Activated naive CD8-positive, alpha-beta T cell treated with anti-CD3 and anti-CD28 coated beads, Interleukin-2, amount 50 U/mL, for 24 hours (primary cell): ENCODE measurements at places on chromosomes 6 and 20.

DNA sequence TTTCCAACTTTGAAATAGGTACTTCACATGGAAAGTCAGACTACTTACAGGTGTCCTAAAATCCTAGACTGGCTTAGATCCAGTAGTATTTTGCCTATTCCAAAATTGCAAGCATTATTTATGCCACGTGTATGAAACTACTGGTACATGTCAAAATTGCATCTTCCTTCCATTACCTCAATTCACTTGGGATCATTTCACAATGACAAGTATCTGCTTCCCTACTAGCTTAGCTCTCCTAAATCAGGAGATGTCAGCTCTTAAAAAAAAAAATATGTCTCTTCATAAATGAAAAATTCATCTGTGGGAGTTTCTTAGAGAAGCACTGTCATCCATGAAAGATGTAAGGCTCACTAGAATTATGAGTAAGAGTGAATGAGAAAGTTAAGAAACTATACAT is 466.6 kb upstream of the MANEA start:
- no peaks in the 10 kb centered on the region for H3K4me1 ChIP-seq
- no peaks in the 10 kb centered on the region for H3K27me3 ChIP-seq
- no peak overlapping the region for H3K27ac ChIP-seq
- DNase-seq, result no peak
- no peak overlapping the region for H3K4me3 ChIP-seq

DNA sequence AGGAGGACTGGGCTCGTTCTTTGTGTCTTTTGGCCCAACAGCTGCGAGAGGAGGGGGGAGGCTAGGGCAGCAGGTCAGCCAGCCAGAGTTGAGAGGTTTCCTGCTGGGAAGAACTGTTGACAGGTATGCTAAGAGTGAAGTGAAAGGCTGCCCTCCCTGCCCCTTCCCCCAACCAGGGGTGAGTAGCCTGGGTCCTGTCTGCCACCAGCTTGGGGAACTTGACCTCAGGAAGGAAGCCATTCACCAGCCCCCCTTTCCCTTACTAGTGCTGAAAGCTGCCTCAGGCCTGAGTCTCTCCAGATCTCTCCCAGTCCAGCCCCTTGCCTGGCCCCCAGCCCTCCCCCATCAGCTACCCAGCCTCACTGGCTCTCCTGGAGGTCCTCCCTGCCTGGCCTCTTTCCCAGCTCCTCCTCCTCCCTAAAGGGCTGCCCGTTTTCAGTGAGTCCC is 20.7 kb upstream of the ZNF76 start:
- no peak overlapping the region for H3K4me3 ChIP-seq
- no peak overlapping the region for H3K27ac ChIP-seq
- no peaks in the 10 kb centered on the region for H3K27me3 ChIP-seq
- no peak for DNase-seq
- H3K36me3 ChIP-seq, result no peaks in the 10 kb centered on the region

DNA sequence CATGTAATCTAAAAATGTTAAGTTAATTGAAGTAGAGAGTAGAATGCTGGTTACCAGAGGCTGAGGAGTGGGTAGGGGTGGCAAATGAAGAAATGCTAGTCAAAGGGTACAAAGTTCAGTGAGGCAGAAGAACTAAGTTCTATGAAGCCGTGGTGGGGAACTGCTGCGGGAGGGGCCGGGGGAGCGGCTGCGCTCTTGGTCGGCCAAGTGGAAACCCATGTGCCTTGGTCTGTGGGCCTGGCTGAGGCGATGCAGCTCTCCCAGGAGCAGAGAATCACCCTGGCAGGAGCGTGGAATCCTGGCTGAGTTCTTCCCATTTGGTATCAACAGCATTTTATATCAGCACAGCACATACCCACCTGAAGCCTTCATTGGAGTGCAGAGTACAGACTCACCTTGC is 22.3 kb downstream of the TTLL2 start:
- H3K4me3 ChIP-seq, result no peak overlapping the region
- peaks cover 24% of the 10 kb centered on the region for H3K4me1 ChIP-seq
- peaks cover 25% of the 10 kb centered on the region for H3K27me3 ChIP-seq
- H3K36me3 ChIP-seq, result peaks cover 2% of the 10 kb centered on the region

DNA sequence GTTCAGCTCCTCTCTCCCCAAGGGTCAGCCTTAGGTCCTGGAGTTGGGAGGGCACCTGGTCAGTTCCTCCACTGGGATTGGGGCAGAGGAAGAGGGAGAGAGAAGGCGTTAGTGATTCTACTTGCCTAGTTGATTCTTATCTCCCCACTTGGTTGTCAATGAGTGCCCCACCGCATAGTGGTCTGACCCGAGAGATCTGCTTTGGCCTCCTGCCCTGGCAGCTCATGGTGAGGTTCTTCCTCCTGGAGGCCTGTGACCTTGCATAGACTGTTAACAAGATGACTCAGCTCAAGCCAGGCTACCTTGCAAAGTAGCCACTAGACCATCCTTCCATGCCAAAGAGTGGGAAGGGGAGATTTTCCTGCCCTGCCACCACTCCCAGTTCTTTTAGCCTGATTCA is 160.6 kb downstream of the TMEM200A start:
- H3K4me1 ChIP-seq, result peaks cover 35% of the 10 kb centered on the region
- H3K4me3 ChIP-seq, result no peak overlapping the region
- no peaks in the 10 kb centered on the region for H3K27me3 ChIP-seq
- no peak for DNase-seq
- no peaks in the 10 kb centered on the region for H3K36me3 ChIP-seq
- H3K27ac ChIP-seq, result no peak overlapping the region

DNA sequence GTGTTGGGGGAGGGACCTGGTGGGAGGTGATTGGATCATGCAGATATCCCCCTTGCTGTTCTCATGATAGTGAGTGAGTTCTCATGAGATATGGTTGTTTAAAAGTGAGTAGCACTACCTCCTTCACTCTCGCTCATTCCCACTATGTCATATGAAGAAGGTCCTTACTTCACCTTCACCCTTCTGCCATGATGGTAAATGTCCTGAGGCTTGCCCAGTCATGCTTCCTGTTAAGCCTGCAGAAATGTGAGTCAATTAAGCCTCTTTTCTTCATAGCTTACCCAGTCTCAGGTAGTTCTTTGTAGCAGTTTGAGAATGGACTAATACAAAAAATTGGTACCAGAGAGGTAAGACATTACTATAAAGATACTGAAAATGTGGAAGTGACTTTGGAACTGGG is 425.9 kb downstream of the HTR1B start:
- no peak for DNase-seq
- no peaks in the 10 kb centered on the region for H3K36me3 ChIP-seq
- H3K27me3 ChIP-seq, result no peaks in the 10 kb centered on the region
- H3K4me3 ChIP-seq, result no peak overlapping the region
- no peaks in the 10 kb centered on the region for H3K4me1 ChIP-seq
- no peak overlapping the region for H3K27ac ChIP-seq

DNA sequence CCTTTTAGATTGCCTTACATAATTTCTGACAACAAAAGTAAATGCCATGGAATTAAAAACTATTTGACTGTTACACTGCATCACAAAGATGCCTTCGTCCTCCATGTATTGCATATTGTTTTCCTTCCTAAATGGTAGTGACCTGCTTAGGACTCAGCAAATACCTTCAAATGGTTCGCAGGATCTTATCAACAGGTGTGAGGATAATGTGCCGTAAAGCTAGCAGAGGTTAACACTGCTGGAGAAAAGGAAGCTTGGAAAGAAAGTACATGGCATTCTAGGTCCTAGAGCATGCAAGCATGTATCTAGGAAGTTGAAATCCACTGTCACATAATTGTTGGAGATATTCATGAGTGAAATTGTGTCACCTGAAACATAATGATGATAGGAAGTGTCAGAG is 5.5 kb downstream of the CLVS2 start:
- no peaks in the 10 kb centered on the region for H3K36me3 ChIP-seq
- no peak for DNase-seq
- no peak overlapping the region for H3K27ac ChIP-seq
- H3K27me3 ChIP-seq, result peaks cover 10% of the 10 kb centered on the region

DNA sequence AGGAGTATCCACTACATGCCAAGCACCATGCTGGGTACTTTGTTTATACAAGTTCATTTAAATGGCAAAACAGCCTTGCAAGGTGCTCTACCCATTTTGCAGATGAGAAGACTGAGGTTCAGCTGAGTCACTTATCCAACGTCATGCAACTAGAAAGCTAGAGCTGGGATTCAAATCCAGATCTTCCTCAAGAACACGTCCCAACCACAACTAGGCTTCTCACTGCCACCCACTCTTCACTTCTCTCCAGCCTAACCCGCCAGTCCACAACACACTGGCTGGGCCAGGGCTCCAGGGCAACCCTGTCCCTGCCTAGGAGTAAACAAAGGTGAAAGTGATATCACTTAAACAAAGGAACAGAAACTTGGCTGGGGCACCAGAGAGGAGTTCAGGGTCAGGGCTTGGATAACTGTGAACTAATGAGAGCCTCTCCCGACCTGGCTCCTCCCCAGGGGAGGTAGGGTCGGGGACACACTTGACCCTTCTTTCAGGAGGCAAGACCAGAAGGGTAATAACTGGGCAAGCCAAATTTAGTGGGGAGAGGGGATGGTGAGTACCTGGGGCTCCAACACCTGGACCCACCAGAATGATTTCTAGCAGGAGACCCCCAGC is 7.9 kb downstream of the SDC4 start:
- DNase-seq, result no peak
- peaks cover 43% of the 10 kb centered on the region for H3K36me3 ChIP-seq
- H3K27ac ChIP-seq, result no peak overlapping the region
- no peaks in the 10 kb centered on the region for H3K27me3 ChIP-seq

GRCh38 chr6:111985202-111985731 is 68.6 kb upstream of the CCN6 start:
- H3K27me3 ChIP-seq, result no peaks in the 10 kb centered on the region
- peak overlapping the region; percentile 52 for H3K4me3 ChIP-seq
- peaks cover 68% of the 10 kb centered on the region for H3K4me1 ChIP-seq
- no peak for DNase-seq
- H3K36me3 ChIP-seq, result peaks cover 3% of the 10 kb centered on the region

DNA sequence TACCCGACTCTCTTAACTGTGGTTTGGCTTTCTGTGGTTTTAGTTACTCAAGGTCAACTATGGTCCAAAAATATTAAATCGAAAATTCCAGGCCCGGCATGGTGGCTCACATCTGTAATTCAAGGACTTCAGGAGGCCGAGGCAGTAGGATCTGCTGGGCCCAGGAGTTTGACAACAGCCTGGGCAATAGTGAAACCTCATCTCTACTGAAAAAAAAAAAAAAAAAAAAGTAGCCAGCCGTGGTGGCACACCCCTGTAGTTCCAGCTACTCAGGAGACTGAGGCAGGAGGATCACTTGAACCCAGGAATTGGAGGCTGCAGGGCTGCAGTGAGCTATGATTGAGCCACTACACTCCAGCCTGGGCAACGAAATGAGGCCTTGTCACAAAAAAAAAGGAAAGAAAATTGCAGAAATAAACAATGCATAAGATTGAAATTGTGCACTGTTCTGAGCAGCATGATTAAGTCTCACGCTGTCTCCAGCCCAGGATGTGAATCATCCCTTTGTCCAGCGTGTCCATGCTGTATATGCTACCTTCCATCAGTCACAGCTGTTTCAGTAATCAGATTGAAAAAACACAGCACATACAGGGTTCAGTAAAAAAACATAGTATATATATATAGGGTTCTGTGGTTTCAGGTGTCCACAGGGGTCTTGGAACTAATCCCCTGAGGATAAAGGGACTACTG is 40.7 kb downstream of the RGS17 start:
- no peak overlapping the region for H3K4me3 ChIP-seq
- H3K4me1 ChIP-seq, result peaks cover 2% of the 10 kb centered on the region
- no peak for DNase-seq
- no peaks in the 10 kb centered on the region for H3K27me3 ChIP-seq
